Lung (tissue), 17 donors: ENCODE measurements at places on chromosomes 7 and 10. TPM values are rescaled to one million over a fixed set of nuclear protein-coding genes. Genes with fewer than 3 reads are reported as not detected.

HKDC1 gene
- 4.6 TPM for polyA plus RNA-seq

ANLN gene
- 1.8 TPM for polyA plus RNA-seq

EN2 gene
- polyA plus RNA-seq: 0.04 TPM

ZNF467 gene
- polyA plus RNA-seq: 11.2 TPM

ITPRIP gene
- polyA plus RNA-seq: 44.7 TPM

RASSF4 gene
- polyA plus RNA-seq: 19.5 TPM

FIGNL1 gene
- 3.0 TPM for polyA plus RNA-seq

GIMAP7 gene
- 54.7 TPM for polyA plus RNA-seq

NPC1L1 gene
- polyA plus RNA-seq: 0.02 TPM

C7orf57 gene
- 1.6 TPM for polyA plus RNA-seq

PHKG1 gene
- polyA plus RNA-seq: 1.0 TPM

NXPH1 gene
- not detected for polyA plus RNA-seq

FGL2 gene
- 18.4 TPM for polyA plus RNA-seq

HTR5A gene
- polyA plus RNA-seq: not detected

VWDE gene
- polyA plus RNA-seq: 1.4 TPM

ZNF804B gene
- polyA plus RNA-seq: not detected

KCP gene
- 0.22 TPM for polyA plus RNA-seq

CCNY gene
- 26.6 TPM for polyA plus RNA-seq

GPRIN2 gene
- 35.0 TPM for polyA plus RNA-seq

CALML3 gene
- polyA plus RNA-seq: 0.04 TPM

FAM221A gene
- 9.2 TPM for polyA plus RNA-seq

SFMBT2 gene
- 3.4 TPM for polyA plus RNA-seq

MRM2 gene
- 25.5 TPM for polyA plus RNA-seq

C10orf143 gene
- polyA plus RNA-seq: 9.0 TPM

RAB19 gene
- 0.89 TPM for polyA plus RNA-seq

SEPTIN7 gene
- polyA plus RNA-seq: 101 TPM

ZNF239 gene
- polyA plus RNA-seq: 1.8 TPM

JAKMIP3 gene
- 0.16 TPM for polyA plus RNA-seq

AP1S1 gene
- polyA plus RNA-seq: 66.9 TPM

UPK3B gene
- polyA plus RNA-seq: 4.7 TPM

STRIP2 gene
- polyA plus RNA-seq: 2.1 TPM

PRRT4 gene
- 0.12 TPM for polyA plus RNA-seq

EBLN1 gene
- not detected for polyA plus RNA-seq

TAS2R41 gene
- polyA plus RNA-seq: not detected

NPS gene
- polyA plus RNA-seq: not detected

ZNHIT1 gene
- 69.4 TPM for polyA plus RNA-seq

CDHR1 gene
- 0.49 TPM for polyA plus RNA-seq

ADAM12 gene
- 0.38 TPM for polyA plus RNA-seq

SUN3 gene
- polyA plus RNA-seq: 0.53 TPM

SCIN gene
- polyA plus RNA-seq: 6.4 TPM

AOC1 gene
- polyA plus RNA-seq: 0.35 TPM

C10orf105 gene
- polyA plus RNA-seq: 0.20 TPM

HOXA11 gene
- polyA plus RNA-seq: not detected

DDX50 gene
- polyA plus RNA-seq: 14.5 TPM

IL2RA gene
- polyA plus RNA-seq: 10.3 TPM

OR9A2 gene
- polyA plus RNA-seq: not detected

KIF11 gene
- 1.0 TPM for polyA plus RNA-seq

FLNC gene
- 2.2 TPM for polyA plus RNA-seq

BTBD16 gene
- 0.73 TPM for polyA plus RNA-seq

AGAP4 gene
- 7.1 TPM for polyA plus RNA-seq

ABI1 gene
- 25.1 TPM for polyA plus RNA-seq

OR13A1 gene
- 0.28 TPM for polyA plus RNA-seq

PKD2L1 gene
- 0.88 TPM for polyA plus RNA-seq

SLC18A3 gene
- not detected for polyA plus RNA-seq

DPCD gene
- polyA plus RNA-seq: 26.4 TPM

CPXM2 gene
- polyA plus RNA-seq: 0.66 TPM

MYPN gene
- polyA plus RNA-seq: 0.02 TPM

SPAM1 gene
- not detected for polyA plus RNA-seq

MBL2 gene
- polyA plus RNA-seq: not detected
